Cortex of kidney (tissue), 1 donor: ENCODE measurements at places on chromosomes 13 and 19.

GRCh38 chr13:95509521-95510310 lies 42.8 kb upstream of the CLDN10 start:
- no peak for DNase-seq

- DNase-seq = no peak
These were observed 1.6 kb downstream of the SLC25A30 start for GRCh38 chr13:45416516-45417128.

- no peak for DNase-seq
These were observed 482.3 kb upstream of the ZNF507 start for GRCh38 chr19:31863122-31863521.

DNA sequence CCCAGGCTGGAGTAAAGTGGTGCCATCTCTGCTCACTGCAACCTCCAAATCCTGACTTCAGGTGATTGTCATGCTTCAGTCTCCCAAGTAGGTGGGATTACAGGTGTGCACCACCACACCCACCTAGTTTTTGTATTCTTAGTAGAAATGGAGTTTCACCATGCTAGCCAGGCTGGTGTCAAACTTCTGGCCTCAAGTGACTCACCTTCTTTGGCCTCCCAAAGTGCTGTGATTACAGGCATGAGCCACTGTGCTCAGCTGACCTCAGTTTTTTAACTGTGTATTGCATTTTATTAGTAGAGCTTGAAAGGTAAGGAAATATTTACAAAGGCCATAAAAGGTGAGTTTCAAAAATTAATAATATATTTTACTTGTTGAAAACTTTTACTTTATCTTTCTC lies 2.3 kb downstream of the ZNF726 start:
- DNase-seq = no peak

DNA sequence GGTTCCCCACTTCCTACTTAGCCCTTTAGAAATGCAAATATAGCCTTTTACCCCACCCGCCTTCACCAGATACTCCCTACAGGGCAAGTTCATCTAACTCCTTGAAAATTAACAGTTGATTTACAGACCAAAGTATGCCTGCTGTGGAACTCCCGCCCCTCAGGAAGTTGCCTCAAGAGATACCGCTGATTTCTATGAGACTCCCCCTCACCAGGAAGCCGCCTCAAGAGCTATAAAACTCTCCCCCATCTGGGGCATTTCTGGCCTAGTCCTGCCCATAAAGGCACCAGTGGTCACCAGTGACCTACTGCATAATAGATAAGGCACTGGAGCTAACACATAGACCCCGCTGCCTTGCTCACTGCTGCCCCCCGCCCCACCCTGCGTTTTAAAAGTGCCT lies 201.7 kb upstream of the UBL3 start:
- no peak for DNase-seq

DNA sequence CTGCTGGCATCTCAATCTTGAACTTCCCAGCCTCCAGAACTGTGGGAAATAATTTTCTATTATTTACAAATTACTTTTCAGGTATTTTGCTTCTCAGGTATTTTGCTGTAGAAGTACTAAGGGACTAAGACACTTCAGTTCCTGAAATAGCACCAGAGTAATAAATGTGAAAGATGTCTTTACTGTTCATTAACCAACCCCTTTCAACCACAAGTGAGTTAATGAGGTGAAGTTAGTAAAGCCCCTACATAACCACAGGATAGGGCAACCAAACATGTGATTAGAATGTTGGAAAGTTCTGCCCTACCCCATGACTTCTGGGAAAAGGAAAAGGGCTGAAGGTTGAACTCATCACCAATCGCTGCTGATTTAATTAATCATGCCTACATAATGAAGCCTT lies 2.7 kb upstream of the ZNF345 start:
- no peak for DNase-seq

- DNase-seq = no peak
These were observed 44.3 kb upstream of the CEACAM21 start for GRCh38 chr19:41531438-41532311.

- no peak for DNase-seq
These were observed 3.2 kb downstream of the SERPINE3 start for GRCh38 chr13:51342706-51343105.

DNA sequence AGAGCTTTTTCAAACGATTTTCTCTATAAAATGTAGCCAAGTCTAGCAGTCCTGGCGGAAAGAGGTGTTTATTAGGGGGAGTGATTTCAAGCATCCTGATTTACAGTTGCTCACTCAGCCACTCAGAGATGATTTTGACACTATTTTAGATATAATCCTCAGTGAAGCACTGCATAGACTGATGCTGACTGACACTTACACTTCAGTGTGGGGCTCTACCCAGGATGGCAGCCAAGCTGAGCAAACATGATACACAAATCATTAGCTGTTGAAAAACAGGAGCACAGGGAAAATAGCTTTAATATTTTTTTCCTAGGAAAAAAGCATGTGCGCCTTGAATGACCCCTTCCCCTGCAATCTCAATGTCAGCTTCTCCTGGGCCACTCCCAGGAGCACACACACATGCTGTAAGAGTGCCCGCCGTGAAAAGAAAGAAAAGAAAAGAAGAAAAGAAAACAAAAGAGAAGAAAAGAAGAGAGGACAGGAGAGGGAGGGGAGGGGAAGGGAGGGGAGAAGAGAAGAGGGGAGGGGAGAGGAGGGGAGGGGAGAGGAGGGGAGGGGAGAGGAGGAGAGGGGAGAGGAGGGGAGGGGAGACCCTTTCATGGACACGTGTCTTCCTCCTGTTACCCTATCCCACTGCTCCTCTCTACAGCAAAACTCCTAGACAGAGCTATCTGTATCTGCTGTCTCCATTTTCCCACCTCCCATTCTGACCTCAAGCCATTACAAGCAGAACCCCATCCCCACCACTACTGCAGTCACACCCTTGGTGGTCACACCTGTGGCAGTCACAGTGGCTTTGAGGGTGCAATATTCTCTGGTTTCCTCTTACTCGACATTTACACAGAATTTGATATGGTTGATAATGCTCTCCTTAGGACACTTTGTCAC lies 36.4 kb downstream of the RCBTB2 start:
- DNase-seq = no peak

DNA sequence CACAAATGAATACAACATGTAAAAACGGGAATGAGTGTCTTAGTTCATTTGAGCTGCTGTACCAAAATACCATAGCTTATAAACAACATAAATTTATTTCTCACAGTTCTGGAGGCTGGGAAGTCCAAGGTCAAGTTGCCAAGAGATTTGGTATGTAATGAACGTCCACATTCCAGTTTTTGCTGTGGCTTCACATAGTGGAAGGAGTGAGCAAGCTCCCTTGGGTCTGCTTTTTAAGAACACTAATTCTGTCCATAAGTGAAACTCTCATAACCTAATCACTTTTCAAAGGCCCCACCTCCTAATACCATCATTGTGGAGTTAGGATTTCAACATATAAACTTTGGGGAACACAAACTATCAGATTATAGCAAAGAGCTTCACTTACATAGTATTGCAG lies 1189.6 kb downstream of the PCDH9 start:
- DNase-seq = no peak

- DNase-seq = no peak
These were observed 6.9 kb upstream of the ZNF431 start for GRCh38 chr19:21134934-21135366.

GRCh38 chr13:46761174-46761573 lies 35.8 kb downstream of the ESD start:
- no peak for DNase-seq

DNA sequence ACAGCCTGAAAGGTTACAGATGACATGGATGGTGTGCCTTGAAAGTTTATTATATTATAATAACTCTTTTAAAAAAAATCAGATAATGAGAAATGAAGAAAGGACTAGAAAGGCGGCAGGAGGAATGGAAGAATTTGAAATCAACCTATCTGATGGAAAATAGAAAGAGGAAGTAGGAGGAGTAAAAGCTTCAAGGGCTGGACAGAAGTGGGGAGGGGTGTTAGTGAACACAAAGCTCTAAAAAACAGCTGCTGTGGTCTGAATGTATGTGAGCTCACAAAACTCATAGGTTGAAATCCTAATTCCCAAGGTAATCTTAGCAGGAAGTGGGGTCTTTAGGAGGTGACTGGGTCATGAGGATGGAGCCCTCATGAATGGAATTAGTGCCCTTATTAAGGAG lies 19.5 kb downstream of the CCDC70 start:
- DNase-seq = no peak

GRCh38 chr13:47310401-47310800 lies 413.5 kb upstream of the HTR2A start:
- DNase-seq = no peak

DNA sequence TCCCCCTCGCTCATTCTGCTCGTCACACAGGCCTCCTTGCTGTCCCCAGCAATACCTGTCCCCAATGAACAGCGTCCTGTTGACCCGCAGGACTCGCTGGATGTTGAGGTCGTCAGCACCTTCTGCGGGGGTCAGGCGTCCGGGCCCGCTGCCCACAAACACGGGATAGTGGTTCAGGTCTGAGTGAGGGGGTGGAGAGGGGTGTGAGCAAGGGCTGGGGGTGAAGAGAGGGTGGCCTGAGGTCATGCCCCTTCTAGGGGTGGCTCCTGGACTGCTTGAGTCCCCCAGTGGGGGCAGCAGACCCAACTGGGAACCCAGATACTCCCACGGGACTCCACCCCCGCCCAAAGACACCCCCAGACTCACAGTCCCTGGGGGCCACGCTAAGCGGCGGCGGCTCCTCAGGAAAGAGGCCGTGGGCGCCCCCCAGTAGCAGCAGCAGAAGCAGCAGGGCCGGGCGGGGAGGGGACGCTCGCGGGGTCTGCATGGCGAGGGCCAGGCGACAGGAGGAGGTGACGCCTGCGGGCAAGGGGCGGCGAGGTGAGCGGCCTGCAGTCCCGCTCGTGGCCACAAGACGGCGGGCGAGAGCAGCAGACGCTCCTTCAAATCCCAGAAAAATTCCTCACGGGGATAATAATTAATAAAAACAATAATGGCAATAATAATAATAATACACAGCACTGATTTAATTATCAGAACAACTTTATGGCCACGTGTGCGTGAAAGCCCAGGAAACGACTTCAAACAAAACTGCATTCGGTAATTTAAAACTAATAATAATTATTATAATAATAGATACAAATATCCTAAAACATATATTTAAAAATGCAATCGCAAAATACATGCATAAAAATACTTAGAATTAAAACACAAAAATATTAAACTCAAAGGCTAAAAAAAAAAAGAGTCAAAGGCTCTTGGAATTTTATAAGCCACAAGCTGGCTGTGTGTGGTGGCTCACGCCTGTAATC lies 1.2 kb downstream of the SEMA6B start:
- no peak for DNase-seq

DNA sequence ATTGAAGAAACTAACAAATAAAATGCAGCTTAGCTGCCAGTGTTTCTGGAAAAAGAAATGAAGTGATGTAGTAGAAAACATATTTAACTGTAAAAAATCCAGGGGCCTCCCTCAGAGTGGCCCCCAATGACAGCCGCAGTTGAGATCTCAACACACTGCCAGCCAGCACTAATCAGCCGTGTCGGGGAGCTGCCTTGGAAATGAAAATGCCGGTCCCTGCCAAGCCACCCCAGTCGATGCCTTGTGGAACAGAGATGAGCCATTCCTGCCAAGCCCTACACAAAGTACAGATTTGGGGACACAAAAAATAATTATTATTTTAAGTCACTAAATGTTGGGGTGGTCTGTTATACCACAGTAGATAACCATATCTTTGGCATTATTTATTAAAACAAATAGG lies 1342.4 kb downstream of the EFNB2 start:
- no peak for DNase-seq

DNA sequence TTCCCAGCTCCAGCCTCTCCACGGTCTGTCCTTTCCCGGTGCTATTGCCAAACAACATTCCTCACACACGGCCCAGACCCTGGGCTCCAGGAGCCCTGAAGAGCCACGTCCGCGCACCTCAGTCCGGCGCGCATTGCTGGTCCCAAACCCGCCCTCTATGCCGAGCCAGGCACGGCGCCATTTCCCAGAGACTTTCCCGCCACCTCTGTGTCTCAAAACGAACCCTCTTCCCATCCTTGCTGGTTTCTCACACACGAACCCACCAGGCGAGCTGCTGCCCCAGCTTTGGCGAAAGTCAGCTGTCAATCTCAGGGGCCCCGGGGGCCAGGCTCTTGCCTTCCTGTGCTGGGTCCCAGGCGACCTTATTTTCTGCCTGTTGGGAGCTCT lies 28.0 kb upstream of the F7 start:
- DNase-seq = no peak

DNA sequence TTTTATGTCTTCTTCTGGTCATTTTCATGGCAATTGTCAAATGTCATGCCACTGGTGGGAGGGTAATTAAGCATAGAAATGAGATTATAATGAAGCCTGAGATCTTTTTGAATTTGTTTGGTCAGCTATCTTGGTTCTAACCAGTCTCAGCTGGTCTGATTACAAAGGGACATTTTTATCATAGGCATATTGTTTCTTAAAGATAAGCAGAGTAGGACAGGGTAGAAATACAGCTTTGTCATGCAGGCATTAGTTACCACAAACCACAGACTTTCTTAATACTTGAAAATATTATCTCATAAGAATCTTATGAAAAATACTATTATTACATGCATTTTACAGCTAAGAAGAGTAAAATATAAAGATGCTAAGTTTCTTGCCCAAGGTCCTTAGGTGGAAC lies 1761.5 kb downstream of the PCDH9 start:
- DNase-seq = no peak

DNA sequence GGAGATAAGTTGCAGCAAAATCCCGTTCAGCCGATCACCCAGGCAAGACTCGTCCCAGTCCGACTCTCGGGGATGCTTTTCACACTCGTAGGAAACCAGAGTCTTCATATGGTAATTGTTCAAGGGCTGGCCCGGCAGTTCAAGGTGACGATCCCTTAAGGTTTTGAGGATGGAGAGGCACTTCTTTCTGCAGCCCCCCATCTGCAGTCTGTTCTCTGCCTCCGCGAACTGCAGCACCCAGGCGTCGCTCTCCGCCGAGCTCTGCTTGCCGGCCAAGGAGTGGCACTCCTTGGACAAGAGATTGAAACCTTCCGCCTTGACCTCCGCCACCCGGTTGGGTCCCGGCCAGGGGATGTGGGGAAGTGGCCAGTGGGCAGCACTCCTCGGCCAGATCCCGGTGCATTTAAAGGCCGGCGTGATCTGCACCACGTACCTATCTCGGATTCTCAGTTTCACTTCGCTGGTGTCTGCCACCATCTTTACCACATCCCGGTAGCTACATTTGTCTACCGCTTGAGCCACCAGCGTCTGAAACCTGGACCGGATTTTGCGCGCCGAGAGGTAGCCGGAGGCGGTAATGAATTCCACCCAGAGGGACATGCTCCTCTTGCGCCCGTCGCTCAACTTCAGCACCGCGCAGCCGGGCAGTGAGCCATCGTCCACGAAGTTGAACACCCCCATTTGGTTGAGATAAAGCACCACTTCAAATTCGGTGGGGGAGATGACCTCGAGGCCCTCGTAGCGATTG lies 1.1 kb downstream of the MAB21L1 start:
- DNase-seq = no peak
